ENCODE measurements at places on chromosomes 1 and 21.

DNA sequence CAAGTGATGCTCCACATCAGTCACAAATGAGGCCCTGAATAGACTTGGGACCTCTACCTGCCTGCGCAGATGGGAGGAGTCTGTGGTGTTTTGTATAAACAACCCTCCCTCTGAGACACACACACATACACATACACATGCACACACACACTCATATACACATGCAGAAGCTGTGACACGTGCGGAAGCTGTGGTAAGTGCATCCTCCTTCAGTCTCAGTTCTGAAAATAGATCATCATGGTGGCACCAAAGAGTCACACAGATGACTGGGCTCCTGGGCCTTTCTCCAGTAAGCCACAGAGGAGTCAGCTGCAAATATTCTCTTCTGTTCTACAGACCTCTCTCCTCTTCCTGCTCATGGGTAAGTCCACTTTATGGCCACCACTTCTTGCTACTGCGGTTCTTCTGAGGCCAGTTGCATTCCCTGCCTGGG, at the start of gene LY9:
Gene LY9 (plus strand): TSS at position 224 of the 433 bp plus-strand sequence. CDS start 14 bp downstream, at position 238.
- DNase-seq, result no peak

DNA sequence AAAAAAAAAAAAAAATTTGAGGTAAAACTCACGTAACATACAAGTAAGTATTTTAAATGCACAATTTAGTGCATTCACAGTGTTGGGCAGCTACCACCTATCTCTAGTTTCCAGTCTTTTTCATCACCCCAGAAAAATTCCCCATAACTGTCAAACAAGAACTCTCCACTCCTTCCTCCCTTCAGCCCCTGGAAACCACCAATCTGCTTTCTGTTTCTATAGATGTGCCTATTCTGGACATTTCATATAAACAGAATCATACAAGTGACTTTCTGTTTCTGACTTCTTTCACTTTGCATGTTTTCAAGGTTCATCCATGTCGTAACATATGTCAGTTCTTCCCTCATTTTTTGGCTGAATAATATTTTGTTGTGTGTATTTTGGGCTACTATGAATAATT, 24.9 kb upstream of the ETS2 start:
- no peak for DNase-seq

DNA sequence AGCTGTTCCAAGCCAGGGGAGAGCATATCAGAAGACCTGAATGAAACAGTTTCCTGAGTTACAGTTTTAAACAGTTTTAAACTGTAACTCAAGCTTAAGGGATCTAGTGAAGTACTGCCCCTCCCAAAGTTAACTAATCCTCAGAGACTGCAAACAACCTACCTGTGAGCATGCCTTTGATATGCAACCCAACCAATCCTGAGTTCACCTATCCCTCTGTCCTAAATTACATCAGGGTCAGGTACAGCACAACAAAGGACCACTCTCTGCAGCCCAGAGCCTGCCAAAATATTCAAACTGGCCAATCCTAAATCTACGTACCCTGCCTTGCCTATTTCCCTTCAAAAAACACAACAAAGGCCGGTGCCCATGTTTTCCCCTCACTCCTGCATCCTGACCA, 32.8 kb upstream of the RAVER2 start:
- no peak for DNase-seq

GRCh38 chr1:25563330-25564215, 20.2 kb downstream of the LDLRAP1 start:
- DNase-seq, result no peak

DNA sequence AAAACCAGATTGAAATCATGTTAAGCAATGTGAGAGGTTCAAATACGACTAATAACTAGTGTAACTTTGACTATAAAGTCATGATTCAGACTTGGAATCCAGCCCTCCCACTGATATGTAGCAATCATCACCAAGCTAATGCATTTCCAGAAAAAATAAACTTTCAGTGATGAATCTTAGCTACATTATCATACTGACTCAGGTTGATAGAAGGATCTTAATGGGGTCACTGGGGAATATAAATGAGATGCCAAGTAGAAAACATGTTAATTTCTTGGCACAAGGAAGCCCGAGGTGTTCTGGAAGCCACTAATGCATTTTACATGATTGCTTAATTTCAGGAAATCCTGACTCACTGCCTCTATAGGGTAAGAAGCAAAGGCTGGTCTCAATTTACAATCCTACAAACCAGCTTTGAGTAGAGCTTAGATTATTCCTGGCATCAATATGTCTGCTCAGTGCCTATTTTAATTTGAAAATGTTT, 67.7 kb downstream of the SELENOF start:
- DNase-seq, result no peak

GRCh38 chr1:29342351-29342750, 106.0 kb downstream of the PTPRU start:
- DNase-seq, result no peak

- DNase-seq, result no peak
Observed at GRCh38 chr1:210257698-210258529, 25.3 kb downstream of the SERTAD4 start.

DNA sequence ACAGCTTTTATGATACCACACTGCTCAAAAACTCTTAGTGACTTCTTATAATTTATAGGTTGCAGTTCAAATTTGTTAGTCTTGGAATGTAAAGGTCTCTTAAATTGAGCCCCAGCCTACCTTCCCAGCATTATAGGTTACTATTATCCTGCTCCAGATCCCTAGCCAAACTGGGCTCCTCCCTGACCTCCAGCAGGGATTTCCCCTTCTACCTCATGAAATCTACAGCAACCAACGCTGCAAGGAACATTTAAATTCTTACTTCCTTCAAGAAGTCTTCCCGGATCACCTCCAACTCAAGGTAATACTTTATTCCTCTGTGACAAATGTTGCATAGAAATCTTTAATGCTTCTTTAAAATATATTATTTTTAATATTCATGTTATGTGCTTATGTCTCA, 255.1 kb upstream of the C1orf105 start:
- DNase-seq, result no peak

- no peak for DNase-seq
Observed at GRCh38 chr1:40751802-40752201, 31.8 kb upstream of the KCNQ4 start.

DNA sequence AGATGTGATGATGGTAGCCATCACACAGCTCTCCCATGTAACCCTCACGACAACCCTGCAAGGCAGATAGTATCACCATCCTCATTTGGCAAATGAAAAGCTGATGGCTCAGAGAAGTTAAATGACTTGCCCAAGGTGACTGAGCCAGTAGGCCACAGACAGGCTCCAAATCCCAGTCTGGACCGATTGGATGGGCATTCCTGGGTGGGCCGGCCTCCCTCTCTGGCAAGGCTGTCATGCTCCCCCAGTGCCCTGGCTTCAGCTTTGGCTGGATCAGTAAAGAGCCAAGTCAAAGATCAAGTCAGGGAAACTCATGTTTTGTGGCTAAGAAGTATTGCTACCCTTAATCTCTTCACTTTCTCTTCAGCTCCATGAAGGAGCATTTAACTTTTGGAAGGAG, 41.2 kb downstream of the CDCP2 start:
- no peak for DNase-seq

DNA sequence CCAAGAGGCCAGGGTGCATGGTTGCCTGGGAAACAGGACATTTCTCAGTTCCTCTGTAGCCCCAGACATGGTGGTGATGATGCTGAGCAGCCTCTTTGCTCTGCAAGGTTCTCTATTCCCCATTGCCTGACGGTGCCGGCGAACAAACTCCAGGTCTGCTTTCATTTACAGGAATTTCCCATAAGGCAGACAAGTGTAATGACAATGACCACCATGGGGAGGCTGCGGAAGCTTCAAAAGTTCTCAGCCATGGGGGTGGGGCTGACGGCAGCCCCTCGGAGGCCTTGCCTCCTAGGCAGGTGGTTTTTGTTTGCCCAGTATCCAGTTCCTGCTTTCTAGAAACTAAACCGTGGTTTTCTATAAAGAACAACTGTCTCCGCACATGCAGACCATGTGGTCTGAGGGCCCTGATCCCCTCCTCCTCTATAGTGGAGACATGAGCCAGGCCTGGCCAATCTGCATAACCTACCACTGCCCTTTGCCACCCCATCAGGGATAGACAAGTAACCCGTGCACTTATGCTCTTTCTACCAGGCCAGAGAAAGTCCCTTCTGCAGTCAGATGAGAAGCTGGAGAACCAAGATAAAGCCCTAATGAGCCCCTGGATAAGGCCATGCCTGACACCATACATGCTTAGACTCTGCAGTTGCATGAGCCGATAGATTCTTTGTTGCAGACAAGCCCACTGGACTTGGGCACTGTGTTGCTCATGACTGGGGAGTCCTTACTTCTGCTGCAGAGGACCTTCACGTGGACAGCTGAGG, 54.1 kb downstream of the LDLRAD2 start:
- no peak for DNase-seq

DNA sequence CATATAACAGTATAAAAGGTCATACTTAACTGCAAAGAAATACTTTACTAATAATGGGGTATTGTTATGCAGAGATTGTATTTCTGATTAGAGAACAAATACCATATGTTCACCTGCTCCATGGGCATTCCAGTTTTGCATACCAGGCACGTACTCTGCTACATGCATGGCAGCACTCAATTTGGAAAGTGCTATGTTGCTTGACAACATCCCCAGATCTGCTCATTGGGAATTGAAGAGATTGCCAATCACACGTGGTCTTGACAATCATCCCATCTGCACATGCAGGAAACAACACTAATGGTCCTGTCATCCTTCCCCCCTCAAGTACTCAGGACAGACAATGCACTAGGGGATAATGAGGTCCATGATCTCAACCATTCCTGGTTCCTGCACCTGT, 63.4 kb upstream of the PDE4B start:
- DNase-seq, result no peak

- DNase-seq, result no peak
Observed at GRCh38 chr1:152013664-152014237, 20.1 kb upstream of the S100A10 start.

GRCh38 chr21:33383056-33383888, 19.9 kb upstream of the IFNGR2 start:
- DNase-seq, result no peak

DNA sequence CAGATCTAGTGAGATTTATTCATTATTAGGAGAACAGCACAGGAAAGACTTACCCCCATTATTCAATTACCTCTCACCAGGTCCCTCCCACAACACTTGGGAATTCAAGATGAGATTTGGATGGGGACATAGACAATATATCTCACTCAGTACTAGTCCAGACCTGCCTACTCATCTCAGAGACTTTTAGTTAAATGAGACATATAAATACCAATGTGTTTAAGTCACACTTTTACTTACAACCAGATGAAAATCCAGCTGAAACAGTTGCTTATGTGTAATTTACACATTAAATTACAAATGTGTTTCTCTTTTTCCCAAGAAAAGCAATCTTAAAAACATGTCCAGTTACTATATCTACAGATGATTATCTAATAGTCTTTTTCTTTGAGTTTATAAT, 1145.6 kb downstream of the KCNT2 start:
- no peak for DNase-seq

DNA sequence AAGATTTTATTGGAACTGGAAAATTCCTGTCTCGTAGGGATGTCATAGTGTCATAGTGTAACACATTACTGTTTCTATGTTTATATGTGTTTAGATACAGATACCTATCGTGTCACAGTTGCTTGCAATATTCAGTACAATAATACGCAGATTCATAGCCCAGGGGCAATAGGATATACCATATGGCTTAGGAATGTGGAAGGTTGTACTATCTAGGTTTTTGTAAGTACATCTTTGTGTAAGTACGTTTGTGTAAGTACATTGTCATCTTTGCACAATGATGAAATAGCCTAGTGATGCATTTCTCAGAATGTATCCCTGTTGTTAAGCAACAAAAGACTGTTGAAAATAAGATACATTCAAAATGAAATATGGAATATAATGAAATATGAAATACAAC, 68.9 kb downstream of the CAMTA1 start:
- no peak for DNase-seq

DNA sequence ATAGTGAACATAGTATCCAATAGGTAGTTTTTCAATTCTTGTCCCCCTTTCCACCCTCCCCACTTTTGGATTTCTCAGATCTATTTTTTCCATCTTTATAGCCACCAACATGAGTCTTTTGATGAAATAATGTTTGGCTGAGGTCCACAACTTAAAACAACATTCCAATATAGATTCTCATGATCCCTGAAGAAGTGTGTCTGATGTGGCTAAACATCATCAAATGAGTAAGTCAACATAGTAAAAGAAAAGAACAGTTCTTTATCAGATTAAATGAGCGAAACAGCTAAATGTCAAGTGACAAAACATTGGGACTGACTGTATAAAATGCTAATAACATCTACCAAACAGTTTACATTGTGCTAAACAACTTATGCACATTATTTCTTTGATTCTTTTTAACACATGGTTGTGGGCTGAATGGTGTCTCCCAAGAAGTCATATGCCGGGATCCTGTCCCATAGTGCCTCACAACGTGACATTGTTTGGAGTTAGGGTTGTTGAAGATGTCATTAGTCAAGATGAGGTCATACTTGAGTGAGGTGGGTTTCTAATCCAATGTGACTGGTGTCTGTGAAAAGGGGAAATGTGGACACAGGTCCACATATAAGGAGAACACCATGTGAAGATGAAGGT, 453.6 kb downstream of the LTN1 start:
- DNase-seq, result no peak

- DNase-seq, result no peak
Observed at GRCh38 chr1:28439320-28439719, 66.5 kb upstream of the RCC1 start.

GRCh38 chr1:45979074-45979777, 153.2 kb downstream of the PIK3R3 start:
- DNase-seq, result no peak

- peak; percentile 55 for DNase-seq
Observed at GRCh38 chr1:147225193-147225730, at the start of gene FMO5. Gene FMO5, minus strand, starts transcription at chr1:147225339. Its CDS starts 310 bp downstream, at chr1:147225029.

DNA sequence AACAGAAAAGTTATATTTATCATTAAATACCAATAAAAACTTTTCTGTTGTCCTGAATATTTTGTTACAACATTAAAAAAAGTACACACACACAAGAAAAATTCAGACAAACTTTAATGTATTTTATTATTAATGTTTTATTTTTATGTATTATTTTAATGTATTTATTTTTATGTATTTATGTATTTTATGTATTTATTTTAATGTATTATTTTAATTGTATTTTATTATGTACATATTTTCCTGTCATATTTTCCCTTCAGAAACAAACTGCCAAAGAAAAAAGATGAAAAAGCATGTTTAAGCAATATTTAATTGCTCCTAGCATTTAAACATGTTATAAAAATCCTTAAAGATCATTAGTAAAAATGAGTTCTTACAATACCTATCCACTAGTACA, 222.1 kb downstream of the RERE start:
- DNase-seq, result no peak

- no peak for DNase-seq
Observed at GRCh38 chr1:161988413-161988812, 35.3 kb downstream of the OLFML2B start.

Data from HuH-7.5 (cell line).